ENCODE measurements at places on chromosomes 2 and 18. TPM values are rescaled to one million over a fixed set of nuclear protein-coding genes. Genes with fewer than 3 reads are reported as not detected.

The STARD6 gene
- total RNA-seq: not detected

The PPP1R1C gene
- total RNA-seq: not detected

The SPRED2 gene
- 7.8 TPM for total RNA-seq

The DNAJC5G gene
- total RNA-seq: 0.77 TPM

The IL36G gene
- total RNA-seq: not detected

The TUBB8B gene
- total RNA-seq: 1.1 TPM

Data from endothelial cell of umbilical vein (primary cell).